ENCODE measurements at places on chromosomes 1 and 21.

- no peak for DNase-seq
Observed at GRCh38 chr1:101005183-101005582, 20.4 kb downstream of the DPH5 start.

DNA sequence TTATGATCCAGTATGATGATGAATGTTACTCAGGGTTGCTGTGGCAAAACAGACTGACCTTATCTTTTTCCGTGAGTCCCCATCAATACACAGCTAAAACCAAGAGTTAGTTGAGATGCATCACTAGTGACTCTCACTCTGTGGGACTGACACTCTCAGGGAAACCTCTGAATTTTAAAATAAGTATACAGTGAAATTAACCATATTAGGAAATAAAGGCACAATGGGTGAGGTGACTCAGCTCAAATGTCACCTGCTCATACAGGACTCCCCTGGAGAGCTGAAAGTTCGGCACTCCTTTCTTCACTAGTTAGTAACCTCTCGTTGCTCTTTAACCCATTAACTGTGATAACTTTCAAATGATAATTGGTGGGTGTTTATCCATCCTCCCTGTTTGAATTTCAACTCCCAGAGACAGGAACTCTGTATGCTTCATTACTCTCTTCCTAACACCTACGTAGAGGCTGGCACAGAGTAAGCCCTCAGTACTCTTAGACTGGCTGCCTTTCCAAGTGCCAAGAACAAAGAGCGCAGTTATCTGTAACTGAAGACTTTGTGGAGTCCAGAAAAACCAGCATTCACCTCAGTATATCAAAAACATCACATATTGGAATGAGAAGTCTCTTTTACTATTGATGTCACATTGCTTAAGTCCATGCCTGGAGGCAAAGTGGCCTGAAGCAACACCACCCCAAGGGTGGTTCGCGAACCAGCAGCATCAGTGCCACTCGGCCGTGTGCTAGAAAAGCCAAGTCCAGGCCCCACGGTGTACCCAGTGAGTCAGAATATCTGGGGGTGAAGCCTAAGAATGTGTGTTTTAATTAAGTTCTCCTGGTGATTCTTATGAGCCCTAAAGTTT, 91.1 kb downstream of the NIBAN1 start:
- no peak for DNase-seq

DNA sequence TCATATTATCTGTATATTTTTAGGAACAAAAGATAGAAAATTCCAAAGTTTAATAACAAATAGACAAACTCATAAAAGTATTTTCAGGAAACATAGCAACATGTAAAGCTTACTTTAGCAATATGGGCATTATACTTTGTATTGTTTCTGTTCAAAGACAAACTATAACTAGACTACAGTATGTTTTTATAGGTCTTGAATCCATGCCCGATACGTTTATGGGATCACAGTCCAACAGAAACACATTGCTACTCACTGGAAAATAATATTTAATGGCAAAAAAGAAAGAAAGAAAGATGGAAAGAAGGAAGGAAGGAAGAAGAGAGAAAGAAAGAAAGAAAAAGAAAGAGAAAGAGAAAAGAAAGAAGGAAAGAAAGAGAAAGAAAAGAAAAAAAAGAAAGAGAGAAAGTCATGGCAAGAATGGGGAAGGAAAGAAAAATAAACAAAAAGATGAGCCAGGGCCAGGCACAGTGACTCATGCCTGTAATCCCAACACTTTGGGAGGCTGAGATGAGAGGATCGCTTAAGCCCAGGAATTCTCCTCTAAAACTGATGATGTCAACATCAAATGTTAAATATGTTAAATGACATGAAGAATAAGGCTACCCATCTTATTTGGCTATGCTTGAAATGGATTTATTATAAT, 32.7 kb downstream of the TM2D1 start:
- DNase-seq = no peak

- DNase-seq = no peak
Observed at GRCh38 chr21:42515708-42516502, 2.3 kb downstream of the SLC37A1 start.

DNA sequence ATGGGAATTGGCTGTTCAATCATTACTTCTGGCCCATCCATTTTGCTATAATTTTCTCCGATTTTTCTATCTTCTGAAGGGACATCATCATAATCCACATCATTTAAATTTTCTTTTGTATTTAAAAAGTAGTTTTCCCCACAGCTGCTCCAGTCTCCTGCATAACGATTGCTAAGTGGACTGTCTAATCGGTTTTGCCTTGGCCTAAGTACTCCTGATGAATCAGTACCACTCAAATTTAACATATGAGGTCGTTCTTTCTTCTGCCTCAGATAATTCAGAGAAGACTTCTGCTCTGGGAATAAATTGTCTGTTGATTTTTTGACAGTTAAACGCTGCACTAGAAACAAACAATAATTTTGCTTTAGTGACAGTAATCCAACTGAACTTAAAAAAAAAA, 41.9 kb downstream of the SYDE2 start:
- no peak for DNase-seq

GRCh38 chr1:39098546-39099250, 72.5 kb downstream of the NDUFS5 start:
- peak; percentile 70 for DNase-seq

DNA sequence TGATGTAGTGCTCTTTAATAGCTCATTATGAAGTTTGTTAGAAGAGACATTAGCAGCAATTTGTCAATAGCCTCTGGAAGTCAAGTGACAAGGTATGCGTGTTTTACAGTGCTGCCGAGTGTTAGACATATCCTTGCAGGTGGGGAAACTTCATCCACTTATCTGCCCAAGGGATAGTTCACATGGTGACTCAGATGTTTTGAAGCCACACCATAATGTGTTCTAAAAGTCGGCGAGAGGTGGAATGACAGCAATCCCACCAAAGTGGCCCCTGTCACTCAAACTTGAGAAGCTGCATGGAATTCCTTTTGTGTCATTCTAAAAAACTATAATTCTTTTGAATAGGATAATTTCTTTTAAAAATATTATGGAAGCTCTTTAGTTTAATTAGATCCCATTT, 98.1 kb downstream of the RUNX1 start:
- no peak for DNase-seq

GRCh38 chr1:6580119-6580592, 362 bp downstream of the ZBTB48 start:
- DNase-seq = no peak

DNA sequence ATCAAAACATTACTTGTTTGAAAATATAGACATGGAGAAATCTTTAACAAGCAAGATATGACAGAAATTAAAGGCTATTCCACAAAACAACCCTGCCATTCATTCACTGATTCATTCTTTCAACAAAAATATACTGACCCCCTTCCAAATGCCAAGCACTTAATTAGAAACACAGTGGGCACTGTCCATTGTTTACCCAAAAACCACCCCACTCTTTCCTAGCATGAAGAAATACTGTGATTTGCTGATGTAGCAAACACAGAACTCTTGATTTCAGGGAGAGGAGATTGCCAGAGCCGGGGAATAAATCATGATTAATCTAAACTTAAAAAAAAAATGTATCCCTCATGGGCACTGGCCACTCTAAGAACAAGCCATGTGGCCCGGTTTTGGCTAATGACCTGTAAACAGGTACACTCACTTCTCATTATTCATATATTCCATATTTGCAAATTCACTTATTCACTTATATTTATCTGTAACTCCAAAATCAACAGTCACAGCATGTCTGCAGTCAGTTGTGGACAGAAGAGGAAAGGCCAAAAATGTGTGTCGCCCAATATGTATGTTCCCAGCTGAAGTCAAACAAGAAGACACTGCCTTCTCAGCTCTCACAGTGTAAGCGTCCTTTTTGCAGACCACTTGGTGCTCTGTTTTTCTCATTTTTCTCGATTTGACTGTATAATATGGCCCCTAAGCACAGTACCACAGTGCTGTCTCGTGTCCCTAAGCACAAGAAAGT, 133.1 kb downstream of the SMYD3 start:
- DNase-seq = no peak

DNA sequence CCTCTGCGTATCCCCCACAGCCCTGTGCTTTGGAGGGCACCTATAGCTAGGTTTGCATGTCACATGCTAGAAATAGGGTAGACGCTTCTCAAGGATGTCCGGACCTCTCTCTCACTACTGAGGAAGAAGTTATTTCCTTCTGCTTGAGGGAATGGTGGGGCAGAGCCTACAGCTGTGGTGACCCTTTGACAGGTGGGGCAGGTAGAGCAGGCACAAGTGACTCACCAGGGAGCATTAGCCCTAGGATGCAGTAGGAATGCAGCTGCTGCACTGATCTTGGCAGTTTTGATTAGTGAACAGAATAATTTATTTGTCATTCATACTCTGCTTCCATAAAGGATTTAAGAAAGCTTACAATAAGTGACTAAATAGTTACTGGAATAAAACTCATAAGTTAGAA, 129.6 kb upstream of the HOOK1 start:
- no peak for DNase-seq

GRCh38 chr1:118073648-118074435, 111.2 kb downstream of the SPAG17 start:
- no peak for DNase-seq

- DNase-seq = no peak
Observed at GRCh38 chr1:117210831-117211261, at the start of gene VTCN1. VTCN1 (minus strand) TSS chr1:117210927; CDS start chr1:117210855, 72 bp downstream.

DNA sequence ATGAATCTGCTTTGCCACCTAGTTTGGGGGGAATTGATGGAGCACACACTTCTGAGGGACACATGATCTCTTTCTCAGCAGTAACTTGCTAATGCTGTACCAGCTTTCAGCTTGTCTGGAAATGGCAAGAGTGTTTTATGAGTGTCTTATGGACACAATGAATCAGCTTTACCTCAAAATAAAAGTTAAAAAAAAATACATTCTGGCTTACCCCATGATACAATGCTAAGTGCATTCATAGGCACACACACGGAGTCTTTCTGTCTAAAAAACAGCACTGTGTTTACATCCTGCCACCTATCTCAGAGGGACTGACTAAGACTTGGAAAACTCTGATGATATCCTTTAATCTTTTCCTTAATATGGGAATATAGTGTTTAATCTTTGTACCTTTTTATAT, 455.5 kb upstream of the ADAMTS5 start:
- no peak for DNase-seq

- no peak for DNase-seq
Observed at GRCh38 chr1:74637296-74637695, 36.3 kb downstream of the ERICH3 start.

GRCh38 chr1:1157914-1158710, 15.6 kb upstream of the TTLL10 start:
- peak; percentile 61 for DNase-seq

GRCh38 chr21:43269440-43269839, 100.6 kb downstream of the CRYAA start:
- DNase-seq = peak; percentile 65

- DNase-seq = no peak
Observed at GRCh38 chr1:71270394-71270915, 189.6 kb upstream of the ZRANB2 start.

- DNase-seq = no peak
Observed at GRCh38 chr1:247825362-247825761, 1.4 kb upstream of the OR14A16 start.

GRCh38 chr1:207870306-207871031, 40.5 kb downstream of the CD34 start:
- DNase-seq = no peak

- DNase-seq = no peak
Observed at GRCh38 chr1:201556841-201557571, 18.1 kb downstream of the NAV1 start.

GRCh38 chr1:168960595-168960994, 145.9 kb upstream of the ATP1B1 start:
- no peak for DNase-seq

- DNase-seq = no peak
Observed at GRCh38 chr1:168794057-168794456, 65.1 kb upstream of the DPT start.

GRCh38 chr1:9233241-9233941, 1.2 kb upstream of the H6PD start:
- DNase-seq = no peak

DNA sequence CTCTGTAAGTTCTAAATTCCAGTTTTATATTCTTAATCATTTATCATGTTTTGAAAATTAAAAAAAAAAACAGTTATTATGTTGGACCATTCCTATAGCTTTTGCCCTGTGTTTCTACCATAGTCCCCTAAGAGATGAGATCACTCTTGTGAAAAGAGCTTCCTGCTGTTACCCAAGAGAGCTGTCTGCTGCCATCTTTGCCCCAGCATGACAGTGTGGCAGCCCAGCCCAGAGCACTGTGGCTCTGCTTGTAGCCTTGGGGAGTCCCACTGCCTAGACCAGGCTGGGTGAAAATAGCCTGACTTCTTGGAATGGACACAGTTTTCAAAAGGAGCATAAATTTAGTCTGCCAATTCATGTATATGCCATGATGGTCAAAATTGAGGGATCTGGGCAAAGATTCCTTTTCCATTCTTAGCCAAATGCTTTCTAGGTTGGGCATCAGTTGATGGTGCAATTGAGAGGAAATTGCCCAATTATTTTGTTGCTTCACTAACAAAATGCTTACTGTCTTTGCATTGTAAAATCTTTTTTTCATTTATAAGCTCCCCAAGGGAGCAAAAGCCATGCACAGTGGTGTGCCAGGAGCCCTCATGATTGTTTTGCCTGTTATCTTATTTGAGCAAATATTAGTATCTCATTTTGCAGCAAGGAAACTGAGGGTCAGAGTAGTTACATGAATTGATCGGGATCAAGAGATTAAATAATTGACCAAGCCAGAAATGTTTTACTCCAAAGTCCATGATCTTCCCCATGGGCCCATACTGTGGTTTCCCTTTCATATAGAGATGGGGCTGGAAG, 72.8 kb downstream of the ETS2 start:
- DNase-seq = no peak

DNA sequence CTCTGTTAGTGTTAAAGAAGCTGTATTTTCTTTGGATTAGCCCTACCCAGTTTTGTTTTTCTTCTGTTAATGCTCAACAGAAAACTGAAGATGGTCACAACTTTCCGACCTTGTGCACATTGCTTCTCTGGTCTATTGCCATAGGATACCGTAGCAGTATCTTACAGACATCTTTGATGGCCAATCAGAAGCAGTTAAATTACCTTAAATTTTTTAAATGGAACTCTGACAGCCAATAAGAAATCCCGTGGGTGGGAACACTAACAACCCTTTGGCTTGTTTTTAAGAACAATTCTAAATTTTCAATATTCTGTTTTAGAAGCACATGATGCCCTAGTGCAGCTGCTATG, 17.2 kb downstream of the NFYC start:
- no peak for DNase-seq

DNA sequence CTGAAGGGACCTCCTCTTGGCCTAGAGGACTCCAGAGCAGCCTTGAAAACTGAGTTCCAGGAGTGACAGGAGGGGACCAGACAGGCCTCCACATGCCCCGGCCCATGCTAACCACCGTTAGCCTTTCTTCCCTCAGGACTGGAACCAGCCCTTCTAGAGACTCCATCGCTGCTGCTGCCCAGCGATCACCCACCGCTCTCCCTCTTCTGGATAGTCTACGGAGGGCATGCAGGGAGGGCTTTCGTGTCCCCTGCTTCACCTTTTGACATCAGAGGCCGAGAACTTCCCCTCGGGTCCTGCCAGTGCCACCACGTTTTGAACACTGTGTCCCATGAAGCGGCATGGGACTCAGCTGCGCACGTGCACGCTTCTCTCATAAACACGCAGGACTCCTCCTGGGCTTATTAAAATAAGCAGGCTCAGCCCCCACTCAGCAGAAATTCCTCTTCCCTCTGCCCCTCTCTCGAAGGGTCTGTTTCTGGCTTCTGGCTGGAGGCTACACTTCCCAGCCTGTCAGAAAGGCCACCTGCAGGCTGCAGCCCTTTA, 26.6 kb downstream of the NPHP4 start:
- DNase-seq = no peak
